Adipocyte (in vitro differentiated cells): ENCODE measurements at places on chromosomes 2 and 18.

- DNase-seq, result peak; percentile 89
Measured at GRCh38 chr2:172710584-172711047, 25.0 kb upstream of the RAPGEF4 start.

GRCh38 chr2:27212626-27213471 is 781 bp upstream of the SLC5A6 start:
- peak; percentile 86 for DNase-seq

GRCh38 chr18:66630831-66631230 is 26.9 kb upstream of the CDH19 start:
- no peak for DNase-seq

DNA sequence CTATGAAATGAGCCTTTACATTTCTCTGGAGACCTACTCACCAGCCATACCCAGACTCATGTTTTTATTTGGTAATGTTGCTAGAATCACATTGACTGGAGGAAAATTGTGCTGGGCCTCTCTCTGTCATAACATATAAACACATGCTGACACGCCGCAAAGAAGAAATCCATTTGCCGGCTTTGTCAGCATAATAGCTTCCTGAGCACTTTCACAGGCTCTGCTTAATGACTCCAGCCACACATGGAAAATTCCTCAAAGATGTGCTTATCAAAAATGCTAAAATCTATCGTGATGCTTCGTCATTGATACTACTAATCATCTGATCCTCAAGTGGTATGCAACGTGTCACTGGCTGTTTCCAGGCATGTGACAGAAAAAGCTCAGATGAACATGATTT is 63.1 kb downstream of the RND3 start:
- DNase-seq, result no peak

DNA sequence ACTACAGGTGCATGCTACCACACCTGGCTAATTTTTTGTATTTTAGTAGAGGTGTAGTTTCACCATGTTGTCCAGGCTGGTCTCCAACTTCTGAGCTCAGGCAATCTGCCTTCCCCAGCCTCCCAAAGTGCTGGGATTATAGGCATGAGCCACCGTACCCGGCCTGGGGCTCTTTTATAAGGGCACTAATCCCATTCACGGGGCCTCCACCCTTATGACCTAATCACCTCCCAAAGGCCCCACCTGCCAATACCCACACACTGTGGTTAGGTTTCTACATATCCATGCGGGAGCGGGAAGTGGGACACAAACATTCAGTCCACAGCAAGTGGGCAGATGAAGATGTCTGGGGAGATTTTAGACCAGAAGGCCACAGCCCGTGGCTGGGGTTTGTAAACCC is 164.7 kb upstream of the SH3BP4 start:
- DNase-seq, result no peak

DNA sequence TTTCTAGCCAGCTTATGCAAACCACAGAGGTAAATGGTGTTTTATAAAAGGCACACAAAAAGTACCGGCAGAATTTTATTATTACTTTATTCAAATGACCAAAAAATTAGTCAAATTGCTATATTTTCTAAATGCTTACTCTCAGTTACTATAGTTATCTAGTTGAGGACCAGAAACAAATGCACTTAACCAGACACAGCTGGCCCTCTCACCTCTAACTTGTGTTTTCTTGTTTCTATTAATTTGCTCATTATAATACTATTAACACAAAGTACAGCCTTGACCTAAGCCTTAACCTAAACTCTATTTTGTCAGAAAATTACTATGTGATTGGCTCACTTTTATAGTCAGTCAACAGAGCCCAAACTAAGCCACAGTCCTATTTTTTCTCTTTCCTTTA is 26.2 kb downstream of the OLA1 start:
- no peak for DNase-seq

DNA sequence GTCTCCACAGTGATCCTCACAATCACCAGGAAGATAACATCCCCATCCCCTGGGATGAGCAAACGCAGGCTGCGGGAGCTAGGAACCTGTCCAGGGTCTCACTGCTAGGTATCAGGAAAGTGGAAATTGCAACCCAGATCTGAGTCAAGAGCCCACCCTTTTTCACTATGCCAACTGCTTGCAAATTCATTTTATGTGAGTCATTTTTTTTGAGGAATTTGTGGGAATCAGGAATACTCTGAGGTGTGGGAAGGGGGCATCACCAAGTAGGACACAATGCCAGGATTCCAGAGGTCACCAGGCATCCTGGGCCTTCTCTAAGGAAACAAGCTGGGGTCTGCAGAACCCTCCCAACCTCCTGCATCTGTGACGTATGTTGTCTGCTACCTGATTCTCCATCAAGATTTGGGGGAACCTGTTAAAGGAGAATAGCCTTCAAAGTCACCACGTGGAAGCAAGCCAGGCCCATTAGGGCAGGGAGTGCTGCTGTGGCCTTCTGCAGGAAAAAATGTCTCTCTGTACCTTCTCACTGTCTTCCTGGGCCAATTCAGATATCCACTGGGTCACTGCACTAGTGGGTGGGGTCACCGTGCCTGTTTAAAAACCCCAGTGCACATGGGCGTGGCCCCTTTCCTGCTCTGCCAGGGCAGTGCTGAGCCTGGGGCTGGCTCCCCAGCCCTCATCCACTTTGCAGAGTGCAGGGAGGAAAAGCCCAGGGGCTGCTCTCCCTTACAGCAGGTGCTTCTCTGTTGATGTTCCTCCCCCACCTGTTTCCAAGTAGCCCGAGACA is 50.2 kb downstream of the MCFD2 start:
- no peak for DNase-seq

DNA sequence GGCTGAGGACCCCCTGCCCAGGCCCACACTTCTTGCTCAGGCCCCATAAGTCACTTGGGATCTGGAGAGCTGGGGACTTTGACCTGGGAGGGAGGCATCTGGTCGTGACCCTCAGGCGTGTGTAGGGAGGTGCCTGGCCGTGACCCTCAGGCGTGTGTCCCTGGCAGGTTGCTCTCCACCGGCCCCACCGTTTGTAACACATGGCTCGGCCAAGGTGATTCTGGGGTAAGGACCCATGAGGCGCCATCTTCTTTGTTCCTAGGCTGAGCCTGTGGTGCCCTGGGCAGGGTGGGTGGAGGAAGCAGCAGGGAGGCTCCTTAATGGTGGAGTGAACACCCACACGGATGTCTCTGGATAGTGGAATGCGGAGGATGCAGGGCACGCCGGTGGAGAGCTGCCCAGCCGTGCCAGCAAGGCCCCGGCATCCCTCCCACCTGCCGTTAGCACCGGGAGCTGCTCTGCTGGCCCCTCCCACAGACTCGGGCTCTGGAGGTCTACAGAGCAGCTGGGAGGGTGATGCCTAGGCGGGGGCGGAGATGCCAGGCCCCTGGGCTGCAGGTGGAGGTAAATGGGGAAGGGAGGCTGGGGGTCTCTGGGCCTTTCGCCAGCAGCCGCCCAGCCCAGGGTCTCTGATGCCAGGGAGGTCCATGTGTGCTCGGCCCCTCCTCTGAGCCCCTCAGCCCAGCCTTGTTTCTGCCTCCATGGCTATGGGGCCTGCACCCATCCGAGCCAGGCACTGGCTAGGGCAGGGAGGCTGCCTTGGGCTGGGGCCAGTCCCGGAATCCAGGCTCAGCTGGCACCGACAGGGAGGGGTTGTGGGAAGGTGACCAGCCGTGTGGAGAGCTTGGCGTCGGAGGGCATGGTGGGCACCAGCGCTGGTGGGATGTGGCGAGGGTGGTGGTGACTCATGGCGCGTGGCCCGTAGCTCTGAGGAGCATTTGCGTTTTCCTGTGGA is 1.1 kb upstream of the GAL3ST2 start:
- DNase-seq, result no peak

- DNase-seq, result no peak
Measured at GRCh38 chr2:206993964-206994363, 54.6 kb downstream of the CPO start.

DNA sequence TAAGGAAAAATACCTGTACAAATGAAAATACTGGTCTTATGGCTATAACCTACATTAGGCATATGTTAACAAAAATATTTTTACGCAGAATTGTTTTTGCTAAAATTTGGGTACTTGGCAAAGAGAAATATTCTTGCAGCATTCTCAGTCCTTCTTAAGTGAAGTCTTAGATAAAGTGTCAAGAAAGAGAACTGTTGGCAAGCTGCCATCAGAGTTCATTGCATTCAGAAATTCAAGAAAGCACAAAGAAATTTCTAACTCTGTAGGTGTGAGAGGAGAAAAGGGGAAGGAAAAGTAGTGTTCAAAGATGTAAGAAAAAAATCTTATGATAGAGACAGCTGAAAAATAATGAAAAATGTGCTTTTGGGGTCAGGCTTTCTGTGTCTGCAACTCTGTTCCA is 86.7 kb downstream of the IRS1 start:
- no peak for DNase-seq

DNA sequence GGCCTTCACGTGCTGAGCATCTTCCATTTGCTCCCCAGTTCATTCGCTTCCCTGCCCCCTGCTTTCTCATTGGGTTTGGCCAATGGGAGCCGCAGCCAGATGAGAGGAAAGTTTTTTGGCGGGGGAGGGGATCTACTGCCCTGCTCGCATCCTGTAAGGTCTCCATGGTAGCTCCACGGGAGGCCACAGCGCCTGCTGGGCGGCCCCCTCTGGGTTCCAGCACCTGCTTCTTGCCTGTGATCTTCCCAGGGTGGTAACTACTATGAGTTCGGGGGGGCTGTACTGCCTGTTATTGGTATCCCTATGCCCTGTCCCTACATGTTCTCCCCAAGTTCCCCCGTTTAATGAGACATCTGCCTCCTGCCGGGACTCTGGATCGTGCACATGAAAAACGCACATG is 57.2 kb downstream of the INPP5D start:
- DNase-seq, result no peak

DNA sequence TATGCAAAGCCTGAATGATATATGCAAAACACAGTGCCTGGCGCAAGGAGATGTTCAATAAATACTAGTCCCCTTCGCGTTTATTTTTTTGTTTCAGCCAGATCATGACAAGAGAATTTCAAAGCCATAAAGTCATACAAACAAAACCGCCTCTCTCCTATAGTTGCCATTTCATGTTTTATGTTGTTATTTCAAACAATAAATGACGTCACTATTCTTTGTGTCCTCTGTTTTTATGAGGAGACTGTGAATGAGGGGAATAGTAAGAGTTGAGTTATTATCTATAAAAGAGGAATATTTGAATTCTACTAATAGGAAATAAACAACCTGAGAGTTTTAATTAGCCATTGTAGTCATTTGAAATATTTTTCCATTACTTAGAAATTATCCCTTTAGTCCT is 464.5 kb downstream of the THSD7B start:
- DNase-seq, result no peak
